Hippocampal formation (tissue), 2 donors: ENCODE measurements at places on chromosomes 12 and 14.

- no peak for DNase-seq
Observed at GRCh38 chr12:26730481-26731350, 102.3 kb downstream of the ITPR2 start.

- no peak for DNase-seq
Observed at GRCh38 chr14:100586403-100587085, 673 bp downstream of the BEGAIN start.

- no peak for DNase-seq
Observed at GRCh38 chr12:116376354-116377193, 99.1 kb upstream of the MED13L start.

- DNase-seq = no peak
Observed at GRCh38 chr14:99561864-99562263, 42.1 kb downstream of the CCDC85C start.

GRCh38 chr14:75125617-75126016 lies 1.2 kb downstream of the NEK9 start:
- no peak for DNase-seq

GRCh38 chr14:81406863-81407262 lies 6.7 kb upstream of the STON2 start:
- DNase-seq = no peak

DNA sequence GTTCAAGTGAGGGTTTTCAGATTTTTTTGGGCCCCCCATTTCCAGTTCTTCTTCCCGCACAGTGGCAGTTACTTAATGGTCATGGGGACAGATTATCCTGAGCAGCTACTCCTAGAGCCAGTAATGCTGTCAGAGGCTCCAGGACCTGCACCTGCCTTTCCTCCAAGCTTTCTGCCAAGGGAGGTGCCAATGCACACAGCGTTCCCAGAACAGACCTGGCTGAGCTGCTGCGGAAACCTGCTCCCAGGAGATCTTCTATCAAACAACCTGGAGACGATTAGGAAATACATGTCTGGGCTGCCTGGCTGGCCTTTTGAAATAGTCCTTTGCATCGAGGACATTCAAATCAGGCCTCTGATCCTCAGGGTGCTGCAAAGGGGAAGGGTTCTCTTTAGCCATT lies 120.9 kb downstream of the SLC8A3 start:
- no peak for DNase-seq

DNA sequence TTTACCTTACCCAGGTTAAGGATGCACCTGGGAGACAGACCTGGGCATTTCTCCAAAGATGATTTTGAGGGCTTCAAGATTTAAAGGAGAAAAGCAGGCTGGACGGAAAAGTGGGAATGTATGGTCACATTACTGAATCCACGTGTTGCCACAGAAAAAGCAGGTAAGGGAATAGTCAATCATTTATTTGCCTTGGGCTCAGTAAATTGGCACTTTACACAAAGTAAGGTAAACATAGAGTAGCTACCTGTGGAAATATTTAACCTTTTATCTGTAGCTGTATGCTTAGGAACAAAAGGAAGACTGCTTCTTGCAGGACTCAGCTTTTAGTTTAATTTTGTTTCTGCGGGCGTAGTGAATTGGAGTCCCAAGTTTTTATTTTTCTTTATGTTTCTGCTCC lies 153.3 kb downstream of the SLCO1B3 start:
- no peak for DNase-seq

GRCh38 chr12:30180602-30181001 lies 396.9 kb upstream of the TMTC1 start:
- no peak for DNase-seq

DNA sequence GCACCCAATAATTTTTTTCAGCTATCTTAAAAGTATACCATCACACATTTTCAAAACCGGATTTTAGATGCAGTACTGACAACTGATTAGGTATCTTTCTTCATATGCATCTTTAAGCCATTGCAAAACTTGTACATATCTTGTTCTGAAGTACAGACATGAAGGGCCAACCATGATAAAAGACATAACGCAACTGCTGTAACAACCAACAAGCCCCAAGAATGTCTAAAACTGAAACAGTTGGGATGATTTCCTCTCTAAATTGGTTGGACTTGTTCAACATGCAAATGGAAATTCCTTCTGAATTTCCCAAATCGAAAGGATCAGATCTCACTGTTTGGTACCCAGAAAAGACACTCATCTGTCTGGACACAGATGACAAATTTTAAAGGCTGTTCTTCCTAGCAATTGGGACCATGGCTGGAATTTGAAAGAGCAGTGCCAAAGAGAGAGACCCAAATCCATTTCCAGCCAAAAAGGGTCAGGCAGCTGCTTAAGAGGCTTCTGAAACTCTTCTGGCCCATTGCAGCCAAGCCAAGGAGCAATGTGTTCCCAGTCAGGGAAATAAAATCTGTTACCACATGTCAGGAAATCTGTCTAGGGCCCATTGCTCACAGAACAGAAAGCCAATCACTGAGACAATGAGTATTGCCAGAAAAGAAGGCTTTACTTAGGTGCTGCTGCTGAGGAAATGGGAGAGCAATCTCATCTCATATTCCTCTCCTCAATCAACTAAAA lies 1122.4 kb upstream of the USP15 start:
- DNase-seq = no peak

DNA sequence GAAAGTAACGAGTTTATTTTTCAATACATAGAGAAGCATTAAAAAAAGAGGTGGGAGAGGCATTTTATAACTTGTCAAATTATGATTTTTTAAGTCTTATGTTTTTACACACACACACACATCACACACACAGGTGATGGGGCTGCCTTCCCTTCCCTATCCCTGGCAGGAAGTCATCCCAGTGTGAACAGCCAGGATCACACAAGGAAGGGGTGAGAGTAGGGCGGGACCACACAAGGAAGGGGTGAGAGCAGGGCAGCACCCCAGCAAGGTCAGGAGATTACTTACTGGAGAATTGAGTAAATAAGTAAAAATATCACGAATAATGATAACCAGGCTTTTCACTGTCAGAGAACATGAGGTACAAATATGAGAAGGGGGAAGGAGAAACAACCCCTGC lies 372.6 kb downstream of the SEC23A start:
- DNase-seq = no peak

DNA sequence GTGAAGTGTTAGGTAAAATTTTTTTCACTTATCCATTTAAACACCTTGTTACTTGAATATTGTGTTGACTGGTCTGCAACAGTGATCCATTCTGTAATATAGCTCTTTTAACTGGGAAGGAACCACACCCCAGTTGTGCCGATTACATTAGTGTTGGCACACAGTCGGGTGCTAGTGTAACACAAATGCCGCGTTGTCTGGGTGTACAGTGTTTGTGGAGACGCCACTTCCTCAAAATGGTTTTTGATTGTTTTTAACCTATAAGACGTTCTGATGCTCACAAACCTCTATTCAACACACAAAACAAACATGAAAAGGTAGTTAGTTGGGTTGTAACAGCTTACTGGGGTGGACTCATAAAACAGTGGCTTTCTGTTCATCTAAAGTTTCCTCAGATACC lies 48.0 kb upstream of the TRAF3 start:
- DNase-seq = no peak

- no peak for DNase-seq
Observed at GRCh38 chr14:68544081-68544892, 248.6 kb downstream of the ZFP36L1 start.

DNA sequence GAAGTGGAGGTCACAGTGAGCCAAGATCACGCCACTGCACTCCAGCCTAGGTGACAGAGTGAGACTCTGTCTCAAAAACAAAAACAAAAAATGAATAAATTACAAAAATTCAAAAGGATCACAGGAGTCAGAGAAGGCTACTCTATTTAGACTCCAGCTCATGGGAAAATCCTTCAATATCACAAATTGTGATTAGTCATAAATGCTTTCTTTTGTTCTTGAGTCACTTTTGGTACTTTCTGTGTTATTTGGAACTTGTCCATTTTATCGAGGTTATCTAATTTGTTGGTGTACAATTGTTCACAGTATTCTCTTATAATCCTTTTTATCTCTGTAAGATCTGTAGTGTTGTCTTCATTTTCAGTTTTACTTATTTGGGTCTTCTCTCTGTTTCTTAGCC lies 18.9 kb downstream of the ALDH2 start:
- DNase-seq = no peak

DNA sequence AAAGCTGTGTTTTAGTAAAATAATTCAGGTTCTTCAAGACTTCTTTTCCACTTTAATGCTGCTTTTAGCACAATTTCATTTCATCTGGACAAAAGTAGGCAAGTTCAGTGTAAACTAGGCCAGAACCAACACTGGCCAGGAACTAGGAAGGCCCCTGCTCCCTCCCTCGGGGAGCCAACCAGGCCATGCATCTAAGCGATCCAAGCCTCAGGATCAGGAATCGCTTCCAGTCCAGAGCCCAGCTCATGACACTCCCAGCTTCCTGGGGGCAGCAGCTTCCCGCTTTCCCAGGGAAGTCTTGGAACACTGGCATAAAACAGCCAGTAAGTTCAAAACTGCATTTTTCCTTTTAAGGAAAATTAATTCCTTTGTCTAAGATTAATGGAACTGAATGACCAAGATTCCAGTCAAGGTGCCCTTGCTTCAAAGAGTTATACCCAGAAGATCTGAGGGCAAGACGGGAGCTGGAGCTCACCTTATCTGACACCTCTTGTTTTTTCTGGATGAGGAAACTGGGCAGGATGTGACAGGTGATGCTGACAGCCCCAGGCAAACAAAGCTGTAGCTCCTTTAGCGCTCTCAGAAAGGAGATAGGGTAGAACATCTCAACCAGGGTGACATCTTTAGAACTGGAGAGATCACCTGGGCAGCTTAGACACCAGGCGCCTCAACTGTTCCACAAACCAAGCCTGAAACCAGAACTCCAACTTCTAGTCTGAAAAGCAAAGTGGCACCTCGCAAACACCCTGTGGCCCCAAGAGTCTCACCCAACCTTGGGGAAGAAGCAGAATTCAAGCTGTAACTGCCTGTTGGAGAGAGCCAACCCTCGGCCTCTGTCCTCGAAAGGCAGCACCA lies 61.4 kb upstream of the PNMA1 start:
- DNase-seq = no peak

GRCh38 chr12:12047682-12048081 lies 23.1 kb upstream of the BCL2L14 start:
- DNase-seq = no peak

GRCh38 chr14:39368261-39368959 lies 63.8 kb downstream of the FBXO33 start:
- DNase-seq = peak; percentile 15

DNA sequence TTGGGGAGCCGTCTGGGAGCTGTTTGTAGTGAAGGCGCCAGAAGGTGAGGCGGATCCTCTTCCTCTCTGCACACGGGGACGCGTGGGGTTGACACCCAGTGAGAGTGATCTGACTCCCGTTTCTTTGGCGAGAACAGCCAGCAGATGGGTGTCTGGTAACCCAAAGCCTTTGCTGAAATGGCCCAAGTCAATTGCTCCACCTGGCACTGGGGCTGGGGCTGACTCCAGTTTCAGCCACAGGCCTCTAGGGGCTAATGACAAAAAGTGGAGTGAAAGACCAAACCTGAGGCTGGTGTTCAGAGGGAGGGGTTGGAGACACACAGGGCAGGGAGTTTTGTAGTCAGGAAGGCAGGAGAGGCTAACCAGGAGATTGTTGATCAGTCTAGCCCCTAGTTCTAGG lies 87.0 kb downstream of the FRMD6 start:
- DNase-seq = no peak
